ENCODE measurements at places on chromosomes 7 and 10.

DNA sequence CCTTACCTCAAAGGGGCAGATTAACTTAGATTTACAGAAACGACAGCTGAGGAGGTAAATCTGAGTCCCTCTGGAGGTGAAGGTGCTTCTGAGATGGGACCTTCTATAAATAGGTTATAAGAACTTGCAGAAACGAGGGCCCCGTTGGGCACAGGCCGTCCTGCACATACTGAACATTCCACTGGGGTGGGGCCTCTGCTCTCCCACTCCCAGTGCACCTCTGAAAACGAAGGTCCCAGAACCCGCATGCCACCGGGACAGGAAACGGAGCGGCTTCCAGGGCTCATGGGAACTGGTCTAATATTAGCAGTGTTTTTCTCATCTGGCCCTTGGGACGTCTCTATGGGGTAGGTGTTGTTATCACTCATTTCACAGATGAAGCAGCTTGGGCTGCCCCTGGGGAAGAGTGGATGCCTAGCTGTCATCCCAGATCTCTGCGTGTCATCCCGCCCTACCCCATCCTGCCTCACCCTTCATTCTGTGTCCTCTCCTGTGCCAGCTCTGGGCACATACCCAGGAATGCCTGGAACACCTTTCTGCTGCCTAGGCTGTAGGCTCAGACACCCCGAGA is 19.6 kb downstream of the C10orf62 start:
- H3K27ac ChIP-seq: no peak overlapping the region
- H3K36me3 ChIP-seq: no peaks in the 10 kb centered on the region
- no peak overlapping the region for H3K4me3 ChIP-seq
- H3K4me1 ChIP-seq: no peaks in the 10 kb centered on the region

GRCh38 chr7:75704928-75705327 is 33.8 kb downstream of the HIP1 start:
- no peaks in the 10 kb centered on the region for H3K27me3 ChIP-seq
- H3K4me1 ChIP-seq: no peaks in the 10 kb centered on the region
- no peak overlapping the region for H3K27ac ChIP-seq
- DNase-seq: no peak

GRCh38 chr7:87767827-87768226 is 108.3 kb downstream of the SLC25A40 start:
- no peak overlapping the region for H3K27ac ChIP-seq
- no peaks in the 10 kb centered on the region for H3K4me1 ChIP-seq
- H3K27me3 ChIP-seq: no peaks in the 10 kb centered on the region
- H3K4me3 ChIP-seq: no peak overlapping the region

- no peaks in the 10 kb centered on the region for H3K4me1 ChIP-seq
- no peak overlapping the region for H3K4me3 ChIP-seq
- H3K36me3 ChIP-seq: peaks cover 36% of the 10 kb centered on the region
Measured at GRCh38 chr7:138519061-138519798, 59.2 kb downstream of the TRIM24 start.

- DNase-seq: no peak
- peaks cover 63% of the 10 kb centered on the region for H3K27me3 ChIP-seq
- no peaks in the 10 kb centered on the region for H3K4me1 ChIP-seq
- H3K36me3 ChIP-seq: peaks cover 3% of the 10 kb centered on the region
Measured at GRCh38 chr10:116740971-116741370, 1.4 kb downstream of the HSPA12A start.
